Diencephalon (tissue), 1 donor: ENCODE measurements at places on chromosomes 1 and 21. TPM values are rescaled to one million over a fixed set of nuclear protein-coding genes. Genes with fewer than 3 reads are reported as not detected.

The SLAMF7 gene
- total RNA-seq: not detected

The ZBTB8OS gene
- 32.3 TPM for total RNA-seq

The CORT gene
- 6.7 TPM for total RNA-seq

The ATAD3C gene
- not detected for total RNA-seq

The SYCP1 gene
- total RNA-seq: not detected

The LUZP1 gene
- 14.5 TPM for total RNA-seq

The OR2T1 gene
- not detected for total RNA-seq

The REG4 gene
- total RNA-seq: not detected

The PPM1J gene
- total RNA-seq: 5.5 TPM

The KRTAP12-2 gene
- total RNA-seq: not detected

The XCL2 gene
- not detected for total RNA-seq

The BARHL2 gene
- total RNA-seq: 1.4 TPM

The STIL gene
- total RNA-seq: 8.1 TPM

The CENPF gene
- 21.5 TPM for total RNA-seq

The NGF gene
- total RNA-seq: 2.1 TPM

The CHRM3 gene
- total RNA-seq: 44.3 TPM

The OVAAL gene
- not detected for total RNA-seq

The IFT25 gene
- 31.1 TPM for total RNA-seq

The CELA2B gene
- total RNA-seq: not detected

The MRPS14 gene
- 57.7 TPM for total RNA-seq

The ADIPOR1 gene
- 71.0 TPM for total RNA-seq

The SPATA46 gene
- not detected for total RNA-seq

The CD48 gene
- total RNA-seq: 0.46 TPM

The GPATCH4 gene
- 11.5 TPM for total RNA-seq

The TMPRSS3 gene
- total RNA-seq: 0.23 TPM

The NLRP3 gene
- 1.8 TPM for total RNA-seq

The PADI2 gene
- total RNA-seq: 3.5 TPM

The GBP5 gene
- total RNA-seq: 0.23 TPM

The GREM2 gene
- 5.3 TPM for total RNA-seq

The SGIP1 gene
- total RNA-seq: 79.6 TPM

The E2F2 gene
- total RNA-seq: 3.0 TPM

The GFI1 gene
- total RNA-seq: not detected

The PPP1R12B gene
- total RNA-seq: 28.6 TPM

The PHACTR4 gene
- total RNA-seq: 7.4 TPM

The MYCL gene
- 8.8 TPM for total RNA-seq

The EDARADD gene
- total RNA-seq: 1.8 TPM

The S100A14 gene
- not detected for total RNA-seq

The CFAP107 gene
- total RNA-seq: 3.0 TPM

The OR2T4 gene
- total RNA-seq: 0.46 TPM
